A375 (cell line): ENCODE measurements at places on chromosomes 3 and 15. TPM values are rescaled to one million over a fixed set of nuclear protein-coding genes. Genes with fewer than 3 reads are reported as not detected.

Gene GOLGB1
- 36.6 and 38.9 TPM in 2 replicates for total RNA-seq

Gene NR2F2
- total RNA-seq: 5.8 and 7.5 TPM in 2 replicates

Gene RPL29
- total RNA-seq: 1,860 and 1,974 TPM in 2 replicates

Gene RBP2
- not detected in 2 replicates for total RNA-seq

Gene GANC
- 7.8 and 10.5 TPM in 2 replicates for total RNA-seq

Gene GABRR3
- total RNA-seq: not detected in 2 replicates

Gene ECT2
- total RNA-seq: 33.6 and 37.5 TPM in 2 replicates

Gene DNAH12
- total RNA-seq: under 0.01 TPM in 1 of 2 replicates, not detected in the other

Gene ZMYND10
- 1.9 and 4.0 TPM in 2 replicates for total RNA-seq

Gene CLSTN2
- 0.03 TPM in 1 of 2 replicates, not detected in the other for total RNA-seq

Gene CSPG5
- 1.3 and 1.5 TPM in 2 replicates for total RNA-seq

Gene MOBP
- total RNA-seq: not detected in 2 replicates

Gene ATP13A4
- not detected in 2 replicates for total RNA-seq

Gene TRPC1
- total RNA-seq: 5.9 and 10.6 TPM in 2 replicates

Gene UBAP1L
- 0.93 and 0.98 TPM in 2 replicates for total RNA-seq

Gene C2CD4A
- not detected in 2 replicates for total RNA-seq

Gene PRICKLE2
- total RNA-seq: 0.32 and 1.2 TPM in 2 replicates

Gene GOLGA8G
- 0.34 and 0.85 TPM in 2 replicates for total RNA-seq

Gene STAG1
- 27.7 and 32.4 TPM in 2 replicates for total RNA-seq

Gene CYFIP1
- 85.1 and 92.1 TPM in 2 replicates for total RNA-seq

Gene C3orf80
- total RNA-seq: 0.53 and 1.2 TPM in 2 replicates

Gene ATP13A3
- total RNA-seq: 108 and 114 TPM in 2 replicates

Gene NMNAT3
- total RNA-seq: 0.08 and 0.15 TPM in 2 replicates

Gene COL6A5
- total RNA-seq: not detected in 2 replicates

Gene LYZL4
- 0.34 TPM in 1 of 2 replicates, not detected in the other for total RNA-seq

Gene ABI3BP
- 0.98 and 2.6 TPM in 2 replicates for total RNA-seq

Gene APOD
- 2.3 and 2.7 TPM in 2 replicates for total RNA-seq
